ENCODE measurements at places on chromosomes 6 and 20. TPM values are rescaled to one million over a fixed set of nuclear protein-coding genes. Genes with fewer than 3 reads are reported as not detected.

DNA sequence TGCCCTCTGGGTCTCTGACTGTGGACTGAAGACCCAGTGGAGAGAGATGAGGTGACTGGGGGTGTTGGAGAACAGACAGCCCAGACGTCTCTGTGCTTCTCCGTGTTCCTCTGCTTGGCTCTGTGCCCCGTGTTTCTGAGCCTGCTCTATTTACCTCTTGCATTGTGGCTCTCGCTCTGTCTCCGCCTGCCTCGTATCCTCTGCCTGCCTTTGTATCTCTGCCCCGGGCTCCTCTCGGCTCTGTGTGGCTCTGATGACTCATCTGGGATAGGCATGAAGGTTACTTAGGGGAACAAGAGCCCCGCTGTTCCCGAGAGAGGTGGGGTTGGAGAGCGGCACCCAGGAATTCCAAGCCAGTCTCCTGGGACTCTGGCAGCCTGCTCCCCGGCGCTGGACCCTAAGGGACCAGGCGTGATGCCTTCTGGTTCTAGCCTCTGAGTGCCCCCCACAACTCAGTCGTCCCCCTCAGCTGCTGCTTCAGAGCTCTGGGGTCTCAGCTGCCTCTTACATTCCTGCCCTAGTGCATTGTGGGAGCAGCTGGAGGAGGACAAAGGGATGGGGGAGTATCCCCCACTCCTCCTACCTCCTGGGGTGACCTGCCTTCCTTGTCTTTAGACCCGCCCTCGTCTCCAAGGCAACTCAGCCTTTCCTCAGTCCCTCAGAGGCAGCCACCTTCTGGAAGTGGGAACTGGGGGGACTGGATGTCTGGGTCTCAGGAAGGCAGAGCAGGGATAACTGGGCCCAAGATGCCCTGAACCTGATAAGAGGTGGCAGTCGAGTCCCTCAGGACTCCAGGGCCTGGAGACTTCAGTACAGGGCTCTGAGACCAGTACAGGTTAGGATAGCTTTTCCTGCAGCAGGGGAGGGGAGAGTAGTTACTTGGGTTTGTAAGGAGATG, 1.9 kb downstream of the DDR1 start:
- no peak for DNase-seq

- DNase-seq = no peak
Measured at GRCh38 chr6:7073821-7074525, 33.8 kb upstream of the RREB1 start.

DNA sequence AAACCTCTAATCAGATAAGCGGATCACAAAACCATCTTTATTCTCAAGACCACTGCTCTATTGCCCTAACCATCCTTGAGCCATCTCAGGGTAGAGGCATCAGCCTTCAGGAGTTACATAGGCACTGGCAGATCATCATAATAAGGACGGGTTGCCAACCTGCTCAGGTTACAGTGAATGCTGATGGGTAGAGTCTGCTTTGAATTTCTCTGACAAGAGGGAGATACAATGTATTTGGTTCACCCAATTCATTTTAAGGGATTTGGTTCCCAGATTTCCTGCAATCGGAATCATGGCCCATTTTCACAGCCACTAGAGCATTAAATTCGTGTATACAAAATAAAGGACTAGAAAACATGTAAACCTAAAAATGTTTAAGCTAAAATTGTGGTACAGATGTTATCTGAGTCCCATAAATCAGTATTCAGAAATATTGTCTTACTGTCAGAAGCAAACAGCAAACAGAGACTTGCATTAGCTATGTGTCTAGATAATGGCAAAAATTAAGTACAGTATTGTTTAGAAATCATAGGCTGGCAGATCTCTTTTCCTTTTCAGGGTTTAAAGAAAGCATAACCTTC, 41.9 kb upstream of the TMEM170B start:
- no peak for DNase-seq

- DNase-seq = no peak
Measured at GRCh38 chr6:155235087-155235486, 28.7 kb upstream of the CLDN20 start.

DNA sequence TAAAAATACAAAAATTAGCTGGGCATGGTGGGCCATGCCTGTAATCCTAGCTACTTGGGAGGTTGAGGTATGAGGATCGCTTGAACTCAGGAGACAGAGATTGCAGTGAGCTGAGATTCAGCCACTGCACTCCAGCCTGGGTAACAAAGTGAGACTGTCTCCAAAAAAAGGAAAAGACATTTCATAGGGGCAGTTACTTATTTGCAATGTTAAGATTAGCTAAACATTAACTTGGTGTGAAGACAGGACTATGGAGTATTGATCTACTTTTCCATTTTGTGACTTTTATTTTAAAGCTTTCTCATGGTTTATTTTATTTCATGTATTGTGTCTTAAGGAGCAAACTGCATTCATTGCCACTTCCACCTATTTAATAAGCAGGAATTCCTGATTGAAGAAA, 153.0 kb downstream of the UTRN start:
- DNase-seq = no peak

DNA sequence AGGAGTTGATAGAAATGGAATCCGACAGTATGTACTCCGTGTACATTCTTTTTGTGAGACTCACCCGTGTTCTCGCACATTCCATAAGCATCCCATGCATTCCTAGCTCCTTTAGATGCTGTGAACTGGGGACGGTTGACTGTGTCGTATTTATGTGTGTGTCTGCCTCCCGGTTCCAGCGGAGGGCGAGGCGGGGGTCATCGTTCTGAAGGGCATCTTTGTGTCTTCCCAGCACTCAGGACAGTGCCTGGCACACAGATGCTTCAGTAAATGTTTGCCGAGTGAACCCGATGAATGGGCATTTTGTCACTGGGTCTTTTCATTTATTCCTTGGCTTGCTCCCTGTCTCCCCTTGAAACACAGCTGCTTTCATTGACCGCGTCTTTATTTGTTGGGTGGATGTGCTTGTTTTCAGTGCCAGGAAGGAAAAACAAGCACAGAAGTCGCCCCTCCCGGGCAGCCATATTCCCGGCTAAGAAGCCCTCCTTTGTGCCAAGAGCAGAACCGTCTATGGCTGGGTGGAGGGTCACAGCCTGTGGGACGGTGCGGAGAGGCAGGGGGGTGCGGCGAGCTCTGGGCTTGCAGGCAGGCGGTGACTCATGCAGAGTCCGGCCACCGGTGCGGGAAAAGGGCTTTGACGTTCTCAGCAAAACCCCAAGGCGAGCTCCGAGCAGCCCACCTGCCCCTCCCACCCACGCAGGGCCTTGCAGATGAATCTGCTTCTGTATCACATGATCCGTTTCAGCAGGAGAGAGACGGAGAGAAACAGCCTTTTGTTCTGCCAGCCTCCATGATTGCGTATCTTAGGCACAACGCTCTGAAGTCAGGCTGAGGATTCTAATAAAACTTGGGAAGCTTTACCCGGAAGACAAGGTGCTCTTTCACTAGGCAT, 11.2 kb upstream of the PSMG4 start:
- DNase-seq = no peak

GRCh38 chr20:57879779-57880570, 170.2 kb upstream of the PMEPA1 start:
- DNase-seq = no peak

- no peak for DNase-seq
Measured at GRCh38 chr20:21435576-21435975, 38.2 kb upstream of the NKX2-4 start.

DNA sequence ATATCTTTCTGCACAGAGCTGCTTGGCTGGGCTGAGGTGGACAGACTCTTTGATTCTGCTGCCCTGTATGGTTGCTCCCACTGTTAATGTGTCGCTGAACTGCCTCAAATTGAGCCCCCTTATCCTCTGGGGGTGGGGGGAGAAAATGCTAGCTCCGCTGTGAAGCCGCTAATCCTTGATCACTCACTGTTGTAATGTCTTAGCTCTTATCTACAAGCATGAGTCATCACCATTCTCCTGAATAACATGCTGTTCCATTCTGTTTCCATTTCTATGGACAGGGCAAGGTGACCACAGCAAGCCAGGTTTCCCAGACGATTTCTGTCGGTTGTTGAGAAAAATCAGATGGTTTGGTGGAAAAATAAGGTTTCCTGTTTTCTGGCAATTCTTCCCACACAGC, 218.4 kb upstream of the GGTLC1 start:
- no peak for DNase-seq

DNA sequence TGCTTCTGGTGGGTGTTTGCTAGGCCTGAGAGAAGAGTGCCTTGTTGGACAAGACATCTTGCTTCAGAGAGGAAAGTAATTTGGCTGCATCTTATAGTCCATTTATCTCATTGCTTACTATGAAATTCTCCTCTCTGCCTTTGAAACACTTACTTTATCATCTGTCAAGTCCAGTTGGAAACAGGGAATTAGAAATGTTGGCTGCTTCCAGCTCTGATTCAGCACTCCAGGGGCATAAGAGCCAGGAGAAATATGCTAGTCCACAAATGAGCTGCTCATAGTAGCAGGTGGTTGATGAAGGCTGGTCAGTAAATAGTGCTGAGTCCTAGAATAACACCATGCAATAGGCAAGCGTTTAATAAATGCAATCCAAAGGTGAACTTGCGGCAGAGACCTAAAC, 227.1 kb downstream of the SLC35F1 start:
- no peak for DNase-seq

GRCh38 chr6:112827793-112828192, 480.7 kb downstream of the RFPL4B start:
- no peak for DNase-seq

DNA sequence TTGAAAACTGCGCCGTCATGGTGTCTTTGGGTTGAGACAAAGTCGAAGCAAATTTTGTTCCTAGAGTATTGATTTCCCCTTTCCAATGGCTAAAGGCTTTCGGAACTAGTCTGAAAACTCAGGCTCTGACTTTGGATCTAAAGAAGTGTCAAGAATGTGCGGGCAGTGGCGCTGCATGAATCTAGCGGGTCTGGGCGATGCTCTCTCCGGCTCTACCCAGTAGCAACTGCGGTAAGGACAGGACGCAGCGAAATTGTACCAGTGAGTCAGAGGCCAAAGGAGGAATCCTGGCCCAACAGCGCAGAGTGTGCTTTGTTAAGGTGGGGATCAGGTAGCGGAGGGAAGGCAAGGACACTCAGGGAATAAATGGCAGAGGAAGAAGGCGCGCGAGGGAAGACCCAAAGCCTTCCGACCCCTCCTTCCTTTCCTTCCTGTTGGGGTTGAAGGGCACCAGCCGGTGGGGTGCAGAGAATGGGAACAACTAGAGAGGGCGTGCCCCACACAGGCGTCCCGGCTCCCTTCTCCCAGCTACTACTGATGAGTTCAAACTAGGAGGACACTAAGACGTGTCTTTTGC, 32.1 kb downstream of the HLA-F start:
- no peak for DNase-seq

GRCh38 chr6:16274483-16274882, 36.1 kb downstream of the GMPR start:
- no peak for DNase-seq

- no peak for DNase-seq
Measured at GRCh38 chr6:80234401-80234800, 127.9 kb downstream of the BCKDHB start.

OR2J3 gene
- not detected for total RNA-seq

PSMF1 gene
- total RNA-seq = 91.5 TPM

VWA7 gene
- 0.40 TPM for total RNA-seq

C20orf141 gene
- total RNA-seq = not detected

TLDC2 gene
- 0.42 TPM for total RNA-seq

SLC22A16 gene
- not detected for total RNA-seq

BCAS1 gene
- total RNA-seq = not detected

BMP5 gene
- total RNA-seq = 1.7 TPM

MAVS gene
- 56.1 TPM for total RNA-seq

All from esophagus muscularis mucosa (tissue), 4 donors.